ENCODE measurements at places on chromosomes 5 and 9.

GRCh38 chr5:171571663-171572062 lies 152.2 kb downstream of the FGF18 start:
- DNase-seq = no peak

- DNase-seq = no peak
These were observed 2.5 kb downstream of the ENTPD8 start for GRCh38 chr9:137438591-137439157.

DNA sequence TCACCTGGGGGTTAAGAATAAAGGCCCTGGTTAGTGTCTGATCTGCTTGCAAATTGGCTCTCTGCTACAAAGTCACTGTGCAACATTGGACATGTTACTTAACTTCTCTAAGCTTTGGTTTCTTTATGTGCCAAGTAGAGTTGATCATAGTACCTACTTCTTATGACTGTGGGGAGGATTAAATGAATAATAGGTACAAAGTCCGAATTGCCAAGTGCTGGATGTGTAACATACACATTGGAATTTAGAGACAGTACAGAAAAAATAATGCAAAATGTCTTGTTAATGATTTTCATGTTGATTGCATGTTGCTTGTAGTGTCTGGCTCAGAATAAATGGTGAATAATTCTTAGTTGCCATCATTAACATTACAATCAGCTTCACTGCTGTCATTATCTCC lies 2.2 kb downstream of the DOCK8 start:
- no peak for DNase-seq

- no peak for DNase-seq
These were observed 37.1 kb downstream of the AK8 start for GRCh38 chr9:132840980-132841379.

DNA sequence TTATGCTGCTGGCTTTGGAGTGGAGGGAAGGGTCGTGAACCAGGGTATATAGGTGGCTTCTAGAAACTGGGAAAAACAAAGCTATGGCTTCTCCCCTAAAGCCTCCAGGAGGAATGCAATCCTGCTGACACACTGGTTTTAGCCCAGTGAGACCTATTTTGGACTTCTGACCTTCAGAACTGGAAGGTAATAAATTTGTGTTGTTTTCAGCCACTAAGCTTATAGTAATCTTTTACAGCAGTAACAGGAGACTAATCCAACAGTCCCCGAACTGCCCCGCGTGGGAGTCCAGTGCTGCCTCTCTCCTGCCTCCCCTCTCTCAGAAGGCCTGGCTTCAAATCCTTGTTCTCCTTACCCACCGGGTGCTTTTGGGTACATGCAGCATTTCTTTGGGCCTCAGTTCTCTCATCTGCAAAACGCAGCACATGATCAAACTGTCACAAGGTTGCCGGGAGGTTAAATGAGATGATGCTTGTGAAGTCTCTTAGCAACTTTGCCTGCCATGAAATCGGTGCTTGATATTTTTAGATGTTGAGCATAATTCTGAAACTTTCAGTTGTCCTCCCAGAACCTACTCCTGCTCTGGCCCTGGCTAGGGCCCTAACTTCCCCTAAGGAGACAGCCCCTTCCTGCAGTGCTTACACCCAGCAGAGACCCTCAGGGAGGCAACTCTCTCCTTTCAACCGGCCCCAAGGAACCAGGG lies 127.3 kb upstream of the BOD1 start:
- no peak for DNase-seq

- no peak for DNase-seq
These were observed 801.9 kb upstream of the ACO1 start for GRCh38 chr9:31582561-31582960.

- no peak for DNase-seq
These were observed 10.0 kb downstream of the ALG2 start for GRCh38 chr9:99211746-99212145.

DNA sequence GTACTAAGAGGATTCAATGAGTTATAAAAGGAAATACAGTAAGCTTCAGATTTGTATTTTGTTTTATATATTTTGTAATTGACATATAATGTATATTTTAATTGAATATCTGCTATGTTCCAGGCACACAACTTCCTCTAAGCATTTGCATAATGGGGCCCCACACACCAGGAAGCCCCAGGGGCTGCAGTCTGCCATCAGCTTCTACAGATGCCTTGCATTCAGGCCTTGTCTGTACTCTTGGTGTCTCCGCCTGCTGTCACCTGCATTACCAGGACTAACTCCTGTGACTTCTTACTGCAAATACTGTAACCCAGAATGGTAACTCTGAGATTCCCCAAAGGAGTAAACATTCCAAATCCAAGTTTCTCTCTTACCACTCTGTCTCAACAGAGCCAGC lies 20.6 kb downstream of the ARL15 start:
- no peak for DNase-seq

DNA sequence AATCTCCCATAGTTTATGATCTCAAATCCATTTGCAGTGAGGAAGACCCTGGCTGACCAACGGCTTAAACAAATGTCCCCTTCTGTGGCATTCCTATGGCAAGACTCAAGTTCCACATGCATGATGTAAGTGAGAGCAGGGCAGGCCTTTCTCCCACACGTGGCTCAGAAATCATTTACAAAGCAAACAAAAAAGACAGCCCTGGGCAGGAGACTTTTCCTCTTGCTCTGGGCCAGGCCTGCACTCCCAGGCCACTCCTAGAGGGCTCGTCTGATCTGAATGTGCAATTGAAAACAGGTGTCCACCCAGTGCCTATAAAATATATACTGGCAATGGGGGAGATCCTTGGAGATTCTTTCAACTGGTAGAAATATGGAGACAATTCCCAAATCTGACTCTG lies 123.1 kb downstream of the DMRT2 start:
- no peak for DNase-seq

- no peak for DNase-seq
These were observed 1.4 kb downstream of the BAAT start for GRCh38 chr9:101383361-101383760.

DNA sequence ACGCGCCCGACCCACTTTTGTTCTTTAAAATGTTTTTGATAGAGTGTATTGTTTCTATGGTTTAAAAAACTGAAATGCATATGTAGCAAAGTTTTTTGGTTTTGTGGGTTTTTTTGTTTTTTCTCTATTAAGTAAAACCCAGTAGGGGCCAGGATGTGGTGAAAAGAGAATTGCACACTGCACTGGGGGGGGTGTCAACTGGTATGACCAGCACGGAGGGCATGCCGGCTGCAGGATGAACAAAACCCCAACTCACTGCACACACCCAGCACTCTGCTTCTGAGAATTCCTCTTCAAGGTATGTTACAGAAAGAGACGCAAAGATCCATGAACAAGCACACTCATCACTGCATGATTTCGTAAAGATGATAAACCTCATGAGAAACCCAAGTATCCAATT lies 75.0 kb downstream of the STK10 start:
- DNase-seq = peak; percentile 87

DNA sequence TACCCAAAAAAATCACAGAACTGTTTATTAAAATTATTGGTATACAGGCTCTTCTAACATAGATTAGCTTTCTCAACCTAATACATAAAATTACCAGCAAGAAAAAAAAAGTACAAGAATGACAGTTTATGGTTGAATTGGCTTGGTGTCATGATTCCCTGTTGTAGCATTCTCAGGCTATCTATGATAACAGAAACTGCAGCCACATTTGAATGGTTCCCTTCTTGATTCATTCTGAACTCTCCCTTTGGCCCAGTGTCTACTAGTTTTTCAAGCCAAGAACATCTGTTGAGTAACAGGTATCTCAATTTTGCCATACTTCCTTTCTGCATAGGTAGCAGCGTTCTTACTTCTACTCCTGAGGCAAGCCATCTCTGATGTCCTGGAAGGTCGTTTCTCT lies 3.0 kb downstream of the SPIN1 start:
- DNase-seq = no peak

DNA sequence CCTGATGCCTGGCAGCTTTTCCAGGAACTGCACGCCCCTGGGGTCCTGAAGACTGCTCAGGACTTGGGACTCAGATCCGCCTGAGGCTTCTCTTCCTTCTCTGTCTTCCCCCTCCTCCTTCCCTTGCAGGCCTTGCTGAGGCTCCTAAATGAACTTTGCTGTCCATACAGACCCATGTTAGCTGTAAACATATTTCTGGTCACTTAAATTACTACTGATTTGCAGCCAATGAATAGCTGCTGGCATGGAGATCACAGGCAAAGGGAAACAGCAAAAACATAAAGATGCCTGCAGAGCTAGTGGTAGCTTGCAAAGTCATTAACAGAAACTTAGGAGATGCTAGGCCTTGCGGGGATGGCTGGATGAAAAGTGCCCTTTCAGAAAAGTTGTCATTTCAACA lies 261.9 kb downstream of the GADD45G start:
- DNase-seq = no peak

- DNase-seq = no peak
These were observed 136.0 kb downstream of the SCAMP1 start for GRCh38 chr5:78496373-78496772.

- no peak for DNase-seq
These were observed 245.3 kb downstream of the NFIB start for GRCh38 chr9:14068690-14069089.

- no peak for DNase-seq
These were observed 296.6 kb upstream of the RASA1 start for GRCh38 chr5:86971034-86971571.

GRCh38 chr9:123798195-123798594 lies 131.7 kb downstream of the DENND1A start:
- no peak for DNase-seq

DNA sequence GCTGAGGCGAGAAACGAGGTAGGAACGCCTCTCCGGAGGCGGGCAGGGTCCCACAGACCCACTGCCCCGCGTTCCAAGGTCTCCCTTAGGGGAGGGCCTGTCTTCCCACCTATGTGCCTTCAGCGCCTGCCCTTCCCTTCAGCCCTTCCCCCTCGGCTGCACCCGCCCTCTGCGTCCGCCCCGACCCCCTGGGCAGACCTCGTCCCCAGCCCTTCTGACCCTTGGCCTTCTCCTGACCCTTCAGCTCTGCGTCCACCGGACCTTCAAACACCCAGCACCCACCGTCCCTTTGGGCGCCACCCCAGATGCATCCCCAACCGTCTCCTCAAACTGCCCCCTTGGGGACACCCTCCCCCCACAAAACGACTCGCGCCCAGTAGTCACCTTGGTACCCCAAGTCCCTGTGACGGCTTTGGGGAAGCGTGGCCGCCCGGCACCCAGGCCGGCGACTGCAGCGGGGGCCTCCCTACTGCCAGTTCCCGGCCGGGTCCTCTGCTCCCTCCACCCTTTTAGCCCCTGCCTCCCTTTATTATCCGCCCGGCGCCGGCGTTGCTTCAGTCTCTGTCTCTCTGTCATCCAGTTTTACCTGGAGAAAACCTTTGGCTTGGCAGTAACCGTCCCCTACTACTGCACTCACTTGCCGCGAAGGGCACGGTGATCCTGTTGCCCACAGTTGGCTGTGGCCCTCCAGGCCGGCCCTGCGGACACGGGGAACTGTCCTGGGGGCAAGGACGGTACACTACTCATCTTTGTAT lies 421 bp downstream of the RUSC2 start:
- DNase-seq = no peak

GRCh38 chr9:86945728-86946200 lies 1.5 kb downstream of the GAS1 start:
- DNase-seq = no peak

DNA sequence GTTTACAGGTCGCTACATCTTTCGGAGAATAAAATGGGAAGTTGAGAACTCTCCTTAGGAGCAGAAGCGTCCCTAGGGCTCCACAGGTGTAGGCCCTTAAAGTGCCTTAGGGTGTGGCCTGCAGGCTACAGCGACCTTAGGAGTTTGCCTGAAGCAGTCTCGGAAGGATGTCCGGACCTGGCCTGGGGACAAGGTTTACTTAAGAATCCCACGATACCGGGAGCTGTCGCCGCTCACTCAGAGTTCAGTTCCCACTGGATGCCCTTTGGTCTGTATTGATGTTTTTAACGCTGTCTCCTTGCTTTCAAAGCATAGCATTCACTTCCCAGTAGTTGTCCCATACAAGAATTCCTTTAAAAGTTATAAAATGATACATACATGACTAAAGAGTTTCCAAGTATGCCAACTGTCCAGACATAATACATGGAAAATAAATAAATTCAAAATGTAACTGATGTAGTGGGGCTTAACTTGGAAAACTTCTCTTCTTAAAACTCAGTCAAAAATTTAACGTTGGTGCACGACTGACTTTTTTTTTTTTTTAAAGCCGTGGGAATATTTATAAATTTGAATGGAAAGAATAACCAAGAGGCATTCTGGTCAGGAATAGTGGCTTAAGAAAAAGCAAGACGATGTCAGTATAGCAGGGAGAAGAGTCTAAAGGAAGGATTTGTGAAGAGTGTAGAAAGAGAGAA lies 848 bp downstream of the RAD50 start:
- no peak for DNase-seq

- DNase-seq = no peak
These were observed 151.3 kb upstream of the TRPC7 start for GRCh38 chr5:136516637-136517036.

DNA sequence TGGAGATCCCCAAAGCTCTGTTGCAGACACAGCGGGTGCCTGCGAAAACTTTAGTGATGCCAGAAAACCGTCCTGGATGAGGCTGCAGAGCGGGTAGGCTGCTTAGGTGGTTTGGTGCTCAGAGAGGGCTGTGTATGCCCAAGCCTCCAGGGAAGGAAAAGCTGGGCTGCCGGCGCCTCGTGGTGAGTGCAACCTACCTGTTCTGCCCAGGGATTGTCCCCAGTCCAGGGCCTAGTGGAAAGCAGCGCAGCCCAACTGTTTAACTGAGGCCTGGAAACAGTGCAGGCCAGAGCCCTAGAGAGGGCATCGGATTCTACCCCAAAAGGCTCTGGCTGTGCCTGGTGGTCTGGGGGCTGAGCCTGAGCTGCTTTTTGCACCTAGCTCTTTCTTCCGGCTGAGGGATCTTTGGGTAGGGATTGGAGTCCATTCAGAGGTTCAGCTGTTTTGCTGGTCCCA lies 2.8 kb downstream of the LMX1B start:
- no peak for DNase-seq

GRCh38 chr5:94461131-94461530 lies 157.3 kb downstream of the KIAA0825 start:
- DNase-seq = no peak

DNA sequence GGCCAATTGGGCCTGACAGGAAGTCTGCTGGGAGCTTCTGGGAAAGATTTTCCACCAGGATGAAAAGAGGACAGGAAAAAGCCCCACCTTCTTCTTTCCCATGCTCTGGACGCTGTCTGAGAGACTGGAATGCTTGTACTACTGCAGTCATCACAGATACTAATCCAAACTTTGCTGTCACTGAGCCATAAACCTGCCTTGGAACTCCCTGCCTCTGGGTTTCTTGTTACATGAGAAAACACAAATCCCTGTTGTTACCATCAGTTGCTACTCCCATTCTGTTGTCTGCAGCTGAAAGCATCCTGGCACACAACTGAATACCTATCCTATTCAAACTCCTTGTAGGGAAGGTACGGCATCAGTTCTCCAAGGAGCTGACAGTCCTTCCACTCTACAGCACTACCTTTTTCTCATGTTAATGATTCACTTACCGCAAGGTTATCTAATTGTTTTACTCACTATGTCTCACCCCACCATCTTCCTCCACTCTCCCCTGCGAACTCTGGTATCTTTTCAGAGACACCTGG lies 167.5 kb downstream of the CDK5RAP2 start:
- DNase-seq = no peak

- no peak for DNase-seq
These were observed 147.3 kb downstream of the OSTF1 start for GRCh38 chr9:75235632-75236031.

- no peak for DNase-seq
These were observed 144.7 kb upstream of the MPDZ start for GRCh38 chr9:13424204-13424603.

GRCh38 chr9:127283917-127284497 lies 19.4 kb downstream of the GARNL3 start:
- peak; percentile 35 for DNase-seq

Measured in CD4-positive, alpha-beta T cell treated with Interferon alpha-2 for 1 hour (primary cell).